Mesothelial cell of epicardium (in vitro differentiated cells): ENCODE measurements at places on chromosomes 2 and 18.

GRCh38 chr2:3334392-3335345, 42.9 kb downstream of the EIPR1 start:
- no peak for DNase-seq

GRCh38 chr2:36569267-36569856, 28.6 kb downstream of the FEZ2 start:
- DNase-seq = no peak

GRCh38 chr2:40251137-40251536, 200.8 kb downstream of the SLC8A1 start:
- no peak for DNase-seq

GRCh38 chr2:124250433-124250832, 225.3 kb downstream of the CNTNAP5 start:
- no peak for DNase-seq

GRCh38 chr2:128219891-128220290, 98.8 kb downstream of the HS6ST1 start:
- DNase-seq = no peak

DNA sequence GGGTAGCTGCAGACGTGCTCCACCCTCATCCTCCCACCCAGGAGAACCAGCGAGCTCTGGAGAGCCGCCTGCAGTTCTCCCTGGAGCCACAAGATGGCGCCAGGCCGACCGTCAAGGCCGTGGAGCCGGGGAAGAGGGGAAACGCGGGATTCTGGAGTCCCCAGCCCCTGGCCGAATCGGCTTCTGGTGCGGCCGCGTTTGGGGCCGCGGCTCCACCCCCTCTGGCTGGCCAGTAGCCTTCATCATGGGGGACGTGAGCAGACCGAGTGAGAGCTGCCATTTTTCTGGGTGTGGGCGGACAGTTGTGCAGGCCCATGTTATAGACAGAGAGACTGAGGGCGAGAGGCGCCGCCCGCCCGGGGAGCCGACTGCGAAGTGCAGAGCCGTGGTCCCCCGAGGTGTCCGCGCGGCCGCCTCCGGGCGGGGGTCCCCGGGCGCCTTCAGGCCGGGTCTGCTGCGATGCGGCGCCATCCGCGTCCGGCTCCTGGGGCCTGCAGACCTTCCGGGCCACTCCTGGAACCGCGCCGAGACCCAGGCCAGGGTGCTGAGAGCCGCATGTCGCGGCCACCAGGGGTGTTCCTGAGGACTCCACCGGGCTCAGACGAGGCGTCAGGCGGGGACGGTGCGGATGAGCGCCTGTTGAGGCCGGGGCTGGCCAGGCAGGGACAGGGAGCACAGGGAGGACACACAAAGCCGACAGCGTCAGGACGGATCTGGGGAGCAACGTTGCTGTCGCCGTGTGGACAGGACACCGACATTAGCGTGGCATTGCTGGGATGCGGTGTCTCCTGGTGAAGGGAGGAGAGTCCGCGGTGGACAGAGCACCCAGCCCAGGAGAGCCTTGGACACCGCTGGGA, 418.2 kb upstream of the HS6ST1 start:
- peak; percentile 90 for DNase-seq

DNA sequence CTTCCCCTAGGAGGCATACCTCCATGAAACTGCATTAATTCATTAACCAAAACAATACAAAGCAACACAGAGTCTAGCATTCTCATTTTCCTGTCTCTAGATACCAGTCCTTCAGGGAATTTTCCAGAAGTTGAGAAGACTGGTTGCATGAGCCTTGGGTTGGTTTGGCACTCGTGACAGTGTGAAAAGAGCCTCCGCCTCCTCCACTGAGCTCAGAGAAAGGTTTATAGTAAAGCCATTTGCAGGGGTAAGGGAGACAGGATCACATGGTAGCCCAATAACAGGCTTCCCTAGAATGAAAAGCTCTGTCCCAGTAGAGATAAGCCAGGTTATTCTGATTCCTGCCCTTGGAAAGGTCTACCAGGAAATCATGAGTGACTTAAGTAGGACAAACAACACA, 9.7 kb upstream of the TMEM247 start:
- no peak for DNase-seq

- DNase-seq = no peak
Observed at GRCh38 chr2:137155356-137156104, 390.2 kb downstream of the THSD7B start.

DNA sequence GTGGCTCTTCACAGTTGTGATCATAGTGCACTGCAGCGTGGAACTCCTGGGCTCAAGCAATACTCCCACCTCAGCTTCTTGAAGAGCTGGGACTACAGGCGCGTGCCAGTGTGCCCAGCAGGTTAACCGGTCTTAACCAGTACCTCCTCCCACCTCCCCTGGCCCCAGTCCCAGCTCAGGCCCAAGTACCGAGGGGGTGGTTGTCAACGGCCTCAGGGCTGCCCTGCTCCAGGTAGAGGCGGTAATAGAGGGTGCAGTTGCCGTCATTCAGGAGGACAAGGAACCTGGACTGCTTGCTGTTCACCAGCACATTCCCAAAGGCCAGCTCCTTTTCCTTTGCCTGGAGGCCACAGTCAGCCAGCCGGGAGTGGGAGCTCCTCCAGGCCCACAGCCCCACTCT, 19.7 kb downstream of the CFAP65 start:
- no peak for DNase-seq
